ENCODE measurements at places on chromosomes 1 and 21.

- no peak for DNase-seq
Measured at GRCh38 chr1:168789501-168789900, 60.5 kb upstream of the DPT start.

- no peak for DNase-seq
Measured at GRCh38 chr1:197683895-197684553, 91.3 kb downstream of the DENND1B start.

GRCh38 chr1:208264469-208265121 is 20.4 kb upstream of the PLXNA2 start:
- DNase-seq, result no peak

DNA sequence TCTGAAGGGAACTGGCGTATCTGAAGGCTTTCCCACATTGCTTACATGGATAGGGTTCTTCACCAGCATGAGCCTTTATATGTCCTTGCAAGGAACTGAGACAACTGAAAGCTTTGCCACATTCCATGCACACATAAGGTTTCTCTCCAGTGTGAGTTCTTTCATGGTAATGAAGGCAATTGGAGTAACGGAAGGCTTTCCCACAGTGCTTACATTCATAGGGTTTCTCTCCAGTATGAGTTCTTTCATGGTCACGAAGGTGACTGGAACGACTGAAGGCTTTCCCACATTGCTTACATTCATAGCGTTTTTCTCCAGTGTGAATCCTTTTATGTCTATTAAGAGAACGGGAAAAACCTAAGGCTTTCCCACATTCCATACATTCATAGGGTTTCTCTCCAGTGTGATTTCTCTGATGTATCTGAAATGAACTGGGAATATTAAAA is 15.0 kb downstream of the ZNF124 start:
- no peak for DNase-seq

GRCh38 chr1:213526306-213526705 is 461.5 kb upstream of the PROX1 start:
- DNase-seq, result no peak

- DNase-seq, result peak; percentile 90
Measured at GRCh38 chr1:24203404-24203803, 16.3 kb upstream of the IFNLR1 start.
